Thymus (tissue), 14 donors: ENCODE measurements at places on chromosomes 3 and 15.

DNA sequence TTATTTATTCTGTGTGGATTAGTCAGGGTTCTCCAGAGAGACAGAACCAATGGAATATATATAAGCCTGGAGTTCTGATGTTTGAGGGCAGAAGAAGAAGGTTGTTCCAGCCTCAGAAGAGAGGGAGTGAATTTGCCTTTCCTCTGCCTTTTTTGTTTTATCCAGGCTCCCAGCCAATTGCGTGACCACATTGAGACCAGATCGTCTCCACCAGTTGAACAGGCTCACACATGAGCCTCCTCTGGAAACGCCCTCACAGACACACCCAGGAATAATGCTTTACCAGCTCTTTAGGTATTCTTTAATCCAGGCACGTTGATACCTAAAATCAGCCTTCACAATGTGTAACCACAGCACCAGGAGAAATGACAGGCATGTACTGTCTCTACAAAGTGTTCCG is 923.1 kb downstream of the TBL1XR1 start:
- DNase-seq = no peak

GRCh38 chr15:68589053-68589452 is 10.3 kb downstream of the CORO2B start:
- DNase-seq = no peak

- peak; percentile 22 for DNase-seq
Observed at GRCh38 chr15:39947401-39948197, 13.7 kb downstream of the EIF2AK4 start.

DNA sequence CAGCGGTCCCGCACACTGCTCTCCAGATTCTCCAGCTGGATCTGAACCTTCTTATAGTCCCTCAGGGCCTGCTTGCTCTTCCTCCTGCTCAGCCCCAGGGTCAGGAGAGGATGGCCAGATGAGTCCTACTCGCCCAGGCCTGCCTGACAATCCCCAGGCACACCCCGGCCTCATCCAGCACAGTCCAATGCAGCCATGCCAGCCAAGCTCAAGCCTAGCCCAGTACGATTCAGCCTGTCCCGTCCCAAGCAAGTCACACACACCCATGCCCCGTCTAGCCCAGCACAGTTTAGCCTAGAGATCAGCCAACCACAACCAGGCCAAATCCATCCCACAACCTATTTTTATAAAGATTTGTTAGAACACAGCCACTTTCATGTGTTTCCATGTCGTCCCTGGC is 16.8 kb downstream of the PLXNB1 start:
- DNase-seq = no peak

GRCh38 chr15:29208836-29209235 is 60.8 kb downstream of the NSMCE3 start:
- no peak for DNase-seq

DNA sequence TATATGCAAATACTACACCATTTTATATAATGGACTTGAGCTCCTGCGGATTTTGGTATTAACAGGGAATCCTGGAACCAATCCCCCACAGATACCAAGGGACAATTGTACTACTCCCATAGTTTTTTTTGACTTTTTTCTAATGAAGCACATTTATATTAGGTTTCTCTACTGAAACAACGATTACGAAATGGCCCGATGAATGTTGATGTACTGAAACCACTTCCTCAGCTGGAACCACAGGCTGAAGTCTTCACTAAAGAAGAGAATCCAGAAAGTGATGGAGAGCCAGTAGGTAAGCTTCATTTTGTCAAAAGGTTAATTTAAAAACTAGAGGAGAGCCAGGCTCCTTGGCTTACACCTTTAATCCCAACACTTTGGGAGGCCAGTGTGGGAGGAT is 121.5 kb upstream of the LRRFIP2 start:
- no peak for DNase-seq

DNA sequence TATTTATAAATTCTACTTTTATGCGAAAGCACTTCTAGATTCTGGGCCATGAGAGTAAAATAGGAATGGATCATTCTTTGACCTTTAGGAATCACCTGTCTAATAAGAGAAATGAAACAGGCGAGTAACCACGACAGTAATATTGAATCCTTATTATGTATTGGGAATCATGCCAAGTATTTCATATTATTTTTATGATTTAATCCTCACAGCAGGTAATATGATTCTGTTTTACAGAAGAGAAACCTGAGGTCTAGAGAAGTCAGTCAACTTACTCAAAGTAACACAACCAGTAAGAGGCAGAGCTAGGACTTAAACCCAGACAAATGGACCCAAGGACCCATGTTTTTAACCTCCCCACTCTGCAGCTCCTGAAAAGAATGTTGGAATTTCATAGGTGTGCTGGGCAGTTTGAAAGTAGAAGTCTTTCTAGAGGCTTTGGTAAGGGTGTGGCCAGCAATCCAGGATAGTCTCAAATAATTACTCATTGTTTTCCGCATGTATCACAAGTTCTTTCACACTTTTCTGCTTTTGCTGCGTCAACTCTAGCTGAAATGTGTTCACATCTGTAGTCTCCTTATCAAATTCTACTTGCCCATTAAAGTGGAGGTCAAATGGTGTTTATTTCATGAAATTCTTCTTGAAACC is 181.7 kb downstream of the TPRG1 start:
- DNase-seq = no peak

GRCh38 chr3:136021803-136022202 is 56.3 kb downstream of the PPP2R3A start:
- no peak for DNase-seq

GRCh38 chr3:124826703-124827102 is 60.5 kb downstream of the ITGB5 start:
- no peak for DNase-seq

GRCh38 chr3:145219355-145220235 is 941.4 kb downstream of the PLOD2 start:
- DNase-seq = no peak

DNA sequence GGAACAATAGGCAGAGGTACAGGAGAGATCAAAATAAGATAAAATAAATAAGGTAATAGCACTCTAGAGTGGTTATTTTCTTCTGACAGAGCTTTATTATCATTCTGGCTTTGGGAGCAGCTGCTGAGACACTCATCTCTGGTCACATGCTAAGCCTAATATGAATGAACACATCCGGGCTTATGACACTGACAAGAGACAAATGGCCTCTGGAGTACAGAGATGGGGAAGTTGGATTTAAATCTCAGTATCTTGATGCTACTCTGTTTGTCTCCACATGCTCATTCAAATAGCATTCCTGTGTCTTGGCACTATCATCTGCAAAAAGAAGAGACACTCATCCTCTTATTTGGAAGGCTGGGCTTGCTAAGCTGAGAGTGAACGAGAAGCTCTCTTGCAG is 55.6 kb downstream of the TMEM45A start:
- no peak for DNase-seq

GRCh38 chr3:18440066-18440722 is 15.1 kb upstream of the SATB1 start:
- no peak for DNase-seq

- no peak for DNase-seq
Observed at GRCh38 chr3:127549826-127550467, 40.6 kb downstream of the TPRA1 start.

- DNase-seq = peak; percentile 73
Observed at GRCh38 chr15:63497642-63498467, 6.5 kb upstream of the USP3 start.

DNA sequence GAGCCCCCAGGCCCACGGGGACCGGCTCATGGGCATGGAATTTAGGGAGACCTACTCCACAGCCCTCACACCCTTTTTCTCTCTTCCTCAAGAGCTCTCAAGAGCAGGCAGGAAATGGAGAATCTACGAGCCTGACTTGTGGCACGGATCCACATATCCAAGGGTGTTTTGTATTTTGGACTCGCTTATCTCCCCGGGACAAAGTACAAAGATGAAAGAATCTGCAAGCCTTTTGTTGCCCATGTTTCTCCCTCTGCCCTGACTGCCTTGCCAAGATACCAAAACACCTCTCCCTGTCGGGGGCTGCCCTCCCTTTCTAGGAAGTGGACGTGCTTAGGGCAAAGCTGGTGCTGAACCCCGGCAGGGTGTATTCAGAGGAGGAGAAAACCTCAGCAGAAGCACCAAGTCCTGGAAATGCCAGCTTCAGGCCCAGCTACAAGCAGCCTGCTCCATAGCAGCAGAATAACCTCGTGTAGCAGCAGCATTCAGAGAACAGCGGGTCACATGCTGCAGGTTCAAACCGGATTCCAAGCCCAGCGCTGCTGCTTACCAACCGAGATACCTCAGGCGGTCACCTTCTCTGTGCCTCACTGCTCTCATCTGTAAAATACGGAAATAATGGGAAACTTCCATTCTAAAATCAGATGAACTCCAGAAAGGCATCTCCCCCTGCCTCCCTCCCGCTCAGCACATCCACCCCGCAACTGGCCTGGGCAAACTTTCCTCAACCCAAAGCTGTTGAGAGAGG is 35.2 kb downstream of the DNASE1L3 start:
- DNase-seq = no peak

DNA sequence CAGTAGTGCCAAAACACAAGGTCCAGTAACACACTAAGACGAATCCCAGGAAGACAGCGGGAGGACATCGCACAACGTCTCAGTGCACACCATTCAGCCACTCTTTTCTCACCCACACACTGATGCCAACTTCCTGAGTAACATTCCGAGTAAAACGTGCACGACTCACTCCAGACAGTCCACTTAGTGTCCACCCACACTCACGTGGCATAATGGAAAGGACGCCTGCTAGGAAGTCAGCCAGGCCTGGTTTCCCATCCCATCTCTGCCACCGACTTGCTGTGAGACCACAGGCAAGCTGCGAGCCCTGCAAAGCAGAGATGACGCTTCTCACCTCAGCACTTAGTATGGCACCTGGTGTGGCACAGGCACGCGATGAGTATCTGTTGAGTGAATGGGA is 36.8 kb upstream of the VGLL4 start:
- DNase-seq = no peak

DNA sequence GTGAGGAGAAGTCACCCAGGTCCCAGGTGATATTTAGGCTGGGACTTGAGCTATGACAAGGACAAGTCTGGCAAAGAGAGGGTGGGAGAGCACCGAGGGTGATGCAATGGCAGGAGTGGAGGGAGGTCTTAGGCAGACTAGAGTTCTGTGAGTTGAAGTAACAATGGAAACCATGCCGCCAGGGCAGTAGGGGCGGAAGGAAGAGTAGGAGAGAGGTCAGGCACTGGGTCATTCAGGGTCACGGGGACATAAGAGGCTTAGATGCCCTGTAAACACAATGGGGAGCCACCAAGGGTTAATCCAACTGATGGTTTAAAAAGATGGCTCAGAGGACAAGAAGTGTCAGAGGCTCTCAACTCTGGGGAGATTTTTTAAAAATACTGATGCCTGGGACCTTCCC is 199.7 kb upstream of the LRTM1 start:
- no peak for DNase-seq

DNA sequence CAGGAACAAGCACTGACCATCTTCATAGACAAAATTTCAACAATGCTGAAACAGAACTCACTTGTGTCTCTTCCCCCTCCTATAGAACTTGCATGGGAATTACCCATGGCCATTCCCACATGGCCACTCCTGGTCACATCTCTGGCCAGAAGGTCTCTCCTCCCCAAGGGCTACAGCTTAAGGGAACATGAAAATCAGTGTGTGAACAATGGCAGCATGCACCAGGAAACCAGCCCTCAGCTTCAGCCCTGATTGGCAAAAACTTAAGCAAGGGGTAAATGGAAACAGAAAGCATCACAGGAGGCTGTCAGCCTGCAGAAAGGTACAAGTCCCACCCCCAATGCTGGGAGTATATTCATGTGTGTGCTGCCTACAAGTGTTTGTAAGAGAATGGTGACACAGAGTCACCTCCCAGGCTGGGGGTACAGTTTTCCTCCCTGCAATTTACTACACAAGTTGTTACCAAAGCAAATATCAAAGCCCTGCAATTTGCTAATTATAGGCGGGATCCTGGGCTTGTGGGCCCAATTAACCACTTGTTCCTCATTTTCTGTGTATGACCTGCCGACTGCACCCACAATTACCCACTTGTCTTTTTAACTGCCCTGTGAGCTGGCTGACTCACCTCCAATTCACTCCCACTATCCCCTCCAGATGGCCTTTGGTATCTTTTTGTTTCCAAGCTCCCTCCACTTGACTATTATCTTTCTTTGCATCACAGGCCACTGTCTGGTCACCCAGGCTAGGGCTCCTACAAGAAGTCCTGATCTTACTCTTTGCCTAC is 84.4 kb upstream of the HES1 start:
- no peak for DNase-seq

DNA sequence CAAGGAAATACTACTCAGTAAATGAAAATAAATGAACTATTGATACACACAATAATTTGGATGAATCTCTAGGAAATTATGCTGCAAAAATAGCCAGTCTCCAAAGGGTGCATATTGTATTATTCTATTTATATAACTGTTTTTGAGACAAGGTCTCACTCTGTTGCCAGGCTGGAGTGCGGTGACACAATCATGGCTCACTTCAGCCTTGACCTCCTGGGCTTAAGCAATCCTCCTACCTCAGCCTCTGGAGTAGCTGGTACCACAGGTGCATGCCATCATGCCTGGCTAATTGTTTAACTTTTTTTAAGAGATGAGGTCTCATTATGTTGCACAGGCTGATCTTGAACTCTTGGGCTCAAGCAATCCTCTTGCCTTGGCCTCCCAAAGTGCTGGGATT is 12.5 kb downstream of the KLHDC8B start:
- DNase-seq = no peak

- no peak for DNase-seq
Observed at GRCh38 chr3:39125841-39126500, 18.5 kb downstream of the TTC21A start.

DNA sequence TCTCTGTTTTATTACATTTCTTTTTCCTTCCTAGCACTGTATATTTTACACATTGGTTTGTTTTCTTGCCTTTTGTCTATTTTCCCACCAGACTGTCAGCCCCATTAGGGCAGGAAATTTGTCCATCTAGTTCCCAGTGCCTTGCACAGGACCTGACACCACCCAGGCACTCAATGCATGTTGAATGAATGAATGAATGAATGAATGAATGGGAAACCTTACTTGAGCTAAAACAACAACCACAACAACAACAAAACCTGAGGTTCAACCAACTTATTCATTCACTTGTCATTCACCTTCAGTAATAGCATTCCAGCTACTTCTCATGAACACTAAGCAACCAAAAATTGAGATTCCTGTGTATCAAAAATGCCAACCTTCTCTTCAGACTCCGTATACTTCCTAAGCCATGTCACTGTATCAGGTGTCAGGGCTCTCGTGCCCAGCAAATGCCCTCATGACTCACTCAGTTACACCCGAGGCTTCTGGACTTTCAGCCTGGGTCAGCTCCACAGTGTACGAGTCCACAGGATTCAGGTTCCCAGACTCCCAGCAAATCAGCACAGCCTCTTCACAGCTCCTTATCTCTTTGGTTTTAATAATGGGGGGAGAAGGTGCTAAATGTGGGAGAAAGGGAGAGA is 37.3 kb downstream of the FSD2 start:
- DNase-seq = no peak

GRCh38 chr15:94584833-94585244 is 353.5 kb downstream of the MCTP2 start:
- no peak for DNase-seq

DNA sequence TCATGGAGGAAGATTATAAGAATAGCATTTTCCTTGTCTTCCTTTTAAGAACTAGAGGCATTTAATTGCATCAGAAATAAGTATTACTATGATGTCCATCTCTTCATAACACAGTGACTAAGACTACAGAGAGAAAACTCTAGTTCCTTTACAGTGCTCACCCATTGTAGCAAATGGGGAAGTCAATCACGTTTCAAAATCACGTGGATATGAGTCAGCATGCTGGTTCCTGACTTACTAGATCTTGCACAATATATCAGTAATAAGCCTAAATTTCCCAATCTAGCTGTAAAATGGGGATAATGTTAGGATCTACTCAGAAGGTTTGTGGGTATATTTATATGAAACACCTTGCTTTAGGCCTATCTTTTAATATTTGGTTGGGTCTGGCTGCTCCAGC is 254.8 kb upstream of the EOMES start:
- no peak for DNase-seq
